ENCODE measurements at places on chromosomes 6 and 20. TPM values are rescaled to one million over a fixed set of nuclear protein-coding genes. Genes with fewer than 3 reads are reported as not detected.

The HLA-DRA gene
- total RNA-seq = 12.4 TPM

The DEF6 gene
- 67.9 TPM for total RNA-seq

The NKX2-2 gene
- total RNA-seq = not detected

The NCOA3 gene
- 77.1 TPM for total RNA-seq

The CAP2 gene
- not detected for total RNA-seq

The MPIG6B gene
- not detected for total RNA-seq

The PRR18 gene
- total RNA-seq = 0.10 TPM

The HFE gene
- total RNA-seq = 0.89 TPM

The VSTM2L gene
- not detected for total RNA-seq

The GPX5 gene
- total RNA-seq = not detected

The NMBR gene
- not detected for total RNA-seq

The NEDD9 gene
- 57.5 TPM for total RNA-seq

The HRH3 gene
- total RNA-seq = not detected

The BTN3A1 gene
- 15.1 TPM for total RNA-seq

The SNRPB gene
- 462 TPM for total RNA-seq

The NKAIN4 gene
- total RNA-seq = not detected

The ADGRF5 gene
- not detected for total RNA-seq

The PRPF6 gene
- 66.5 TPM for total RNA-seq

All from activated CD8-positive, alpha-beta memory T cell treated with anti-CD3 and anti-CD28 coated beads for 36 hours (primary cell).